Stimulated activated CD4-positive, alpha-beta T cell treated with anti-CD3 and anti-CD28 coated beads, Interleukin-4, amount 100 ng/mL, for 24 hours (primary cell): ENCODE measurements at places on chromosomes 11 and 22.

GRCh38 chr11:78659326-78660270, 84.9 kb upstream of the NARS2 start:
- no peak for DNase-seq

GRCh38 chr11:22582151-22582410, 43.5 kb downstream of the FANCF start:
- no peak for DNase-seq

- DNase-seq = no peak
These were observed 15.2 kb upstream of the TBX1 start for GRCh38 chr22:19745155-19746101.

GRCh38 chr11:6611092-6611962, 689 bp downstream of the TAF10 start:
- DNase-seq = peak; percentile 34

DNA sequence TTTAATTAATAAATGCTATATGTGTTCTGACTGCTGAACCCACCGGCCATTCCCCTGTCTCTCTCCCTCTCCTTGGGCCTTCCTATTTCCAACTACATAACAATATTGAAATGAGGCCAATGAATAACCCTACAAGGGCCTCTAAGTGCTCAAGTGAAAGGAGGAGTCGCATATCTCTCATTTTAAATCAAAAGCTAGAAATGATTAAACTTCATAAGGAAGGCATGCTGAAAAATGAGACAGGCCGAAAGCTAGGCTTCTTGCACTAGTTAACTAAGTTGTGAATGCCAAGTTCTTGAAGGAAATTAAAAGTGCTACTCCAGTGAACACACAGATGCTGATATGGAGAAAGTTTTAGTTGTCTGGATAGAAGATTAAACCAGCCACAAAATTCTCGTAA, 109.2 kb downstream of the TSPAN18 start:
- DNase-seq = no peak

GRCh38 chr11:103354656-103355055, 245.4 kb downstream of the DYNC2H1 start:
- DNase-seq = no peak

DNA sequence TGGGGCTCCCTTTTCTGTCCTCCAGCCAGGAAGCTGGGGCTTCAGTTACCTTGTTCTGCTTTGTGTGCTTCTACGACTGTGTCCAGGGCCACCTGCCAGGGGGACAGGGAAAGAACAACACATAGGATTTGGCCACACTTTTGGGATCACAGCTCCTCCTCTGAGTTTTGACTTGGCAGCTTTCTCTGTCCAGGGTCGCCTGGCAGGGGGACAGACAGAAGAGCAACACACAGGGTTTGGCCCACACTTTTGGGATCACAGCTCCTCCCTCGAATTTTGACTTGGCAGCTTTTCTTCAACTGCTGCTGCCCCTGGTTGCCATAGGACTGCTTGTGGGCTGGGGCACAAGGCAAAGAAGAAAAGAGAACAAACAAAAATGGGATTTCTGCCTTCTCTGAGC, 19.1 kb downstream of the INCENP start:
- DNase-seq = no peak

DNA sequence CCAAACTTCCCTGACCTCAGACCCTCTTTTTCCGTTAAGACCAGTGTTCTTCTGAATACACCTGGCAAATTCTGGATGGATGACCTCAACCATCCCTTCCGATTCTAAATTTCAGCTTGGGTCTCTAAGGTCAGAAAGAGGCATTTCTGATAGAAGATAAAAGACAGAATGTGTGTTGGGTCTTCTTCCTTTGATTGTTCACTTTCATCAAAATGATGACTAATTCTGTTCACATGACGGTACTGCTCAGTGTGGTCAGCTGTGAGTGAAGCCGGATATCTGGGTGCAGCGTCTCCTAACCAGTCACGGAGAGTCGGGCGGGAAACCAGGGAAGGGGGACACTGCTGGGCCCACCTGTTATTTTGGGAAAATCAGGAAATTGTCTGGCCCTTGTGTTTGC, 151.6 kb upstream of the NAV2 start:
- DNase-seq = no peak

GRCh38 chr22:25125693-25126357, 73.8 kb upstream of the CRYBB3 start:
- no peak for DNase-seq

- no peak for DNase-seq
These were observed 28.7 kb downstream of the RPL3 start for GRCh38 chr22:39290724-39291161.

GRCh38 chr11:75277991-75278790, 37.6 kb downstream of the TPBGL start:
- DNase-seq = no peak

DNA sequence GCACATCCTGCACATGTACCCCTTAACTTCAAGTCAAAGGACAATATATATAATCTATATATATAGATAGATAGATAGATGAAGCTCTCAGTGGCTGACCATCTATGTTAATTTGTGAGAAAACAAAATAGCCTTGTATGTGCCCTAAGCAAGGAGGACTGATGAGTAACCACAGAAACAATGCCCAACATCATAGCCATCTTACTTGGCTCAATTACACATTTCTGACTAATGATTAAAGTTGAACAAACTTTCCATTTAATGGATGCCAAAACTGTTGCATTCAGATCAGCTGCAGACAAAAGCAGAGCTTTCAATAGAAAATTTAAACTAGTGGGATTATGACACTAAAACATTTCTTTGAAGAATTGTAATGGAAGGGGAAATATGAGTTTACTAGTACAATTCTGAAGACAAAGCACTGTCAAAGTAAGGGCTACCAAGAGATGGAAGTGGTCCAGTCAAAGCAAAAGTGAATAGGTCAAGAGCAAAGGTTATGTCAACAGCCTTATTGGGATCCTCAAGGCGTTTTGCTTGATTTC, 1188.2 kb upstream of the RAG2 start:
- no peak for DNase-seq

DNA sequence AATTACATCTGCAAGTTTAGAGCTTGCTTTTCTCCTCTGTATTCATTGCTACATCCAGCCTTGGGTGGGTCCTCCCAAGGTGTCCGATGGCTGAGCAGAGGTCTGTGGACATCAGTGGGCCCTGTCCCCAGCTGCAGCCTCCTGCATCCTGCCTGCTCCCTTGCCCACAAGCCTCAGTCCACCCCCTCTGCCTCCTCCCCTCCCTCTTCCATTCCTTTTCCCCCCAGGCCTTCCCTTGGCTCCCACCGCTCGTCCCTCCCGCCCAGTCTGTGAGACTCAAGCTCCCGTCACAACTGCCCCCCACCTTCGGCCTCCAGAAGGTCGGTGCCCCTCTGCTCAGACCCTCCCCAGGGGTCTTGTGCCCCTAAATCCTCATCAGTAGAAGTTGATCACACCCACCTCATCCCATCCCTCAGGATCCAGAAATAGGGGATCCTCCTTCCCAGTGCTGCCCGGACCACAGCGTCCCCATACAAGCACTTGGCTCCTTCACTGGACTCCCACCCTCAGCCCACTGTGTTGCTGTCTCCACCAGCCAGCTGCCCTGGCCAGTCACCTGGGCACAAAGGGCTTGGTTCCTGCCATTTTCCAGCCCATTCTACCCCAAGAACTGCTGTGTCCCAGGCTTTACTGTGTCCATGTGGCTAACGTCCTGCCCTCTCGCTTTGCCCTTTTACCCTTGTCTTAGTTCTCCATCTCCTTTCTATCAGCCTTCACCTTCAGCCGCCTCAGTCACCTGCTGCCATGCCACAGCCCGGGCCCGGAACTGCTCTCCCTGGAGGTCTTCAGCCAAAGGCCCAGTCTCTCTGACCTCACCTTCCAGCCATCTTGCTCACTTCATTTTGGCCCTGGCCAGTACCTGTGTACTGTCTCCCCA, 2.2 kb upstream of the OMP start:
- DNase-seq = no peak

GRCh38 chr11:10379871-10380568, 75.0 kb upstream of the AMPD3 start:
- DNase-seq = no peak
